ENCODE measurements at places on chromosomes 2 and 18.

DNA sequence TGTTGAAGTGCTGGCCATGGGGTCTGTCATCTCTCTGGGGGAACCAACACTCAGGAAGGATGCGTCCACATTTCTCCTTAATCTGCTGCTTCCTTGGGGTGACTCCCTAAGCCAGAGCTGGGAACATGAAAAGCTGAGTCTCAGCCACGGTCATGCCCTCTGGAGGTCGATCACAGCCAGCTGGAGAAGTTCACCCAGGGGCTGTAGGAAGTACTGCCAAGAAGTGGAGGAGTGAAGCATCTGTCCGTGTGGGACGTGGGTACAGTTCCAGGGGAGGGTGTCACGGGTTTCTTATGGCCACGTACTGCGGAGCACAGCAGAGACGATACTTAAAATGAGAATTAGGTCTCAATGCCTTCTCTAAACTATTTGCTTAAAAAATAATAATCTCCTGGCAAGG, 42.4 kb upstream of the IGFBP2 start:
- no peak for DNase-seq

DNA sequence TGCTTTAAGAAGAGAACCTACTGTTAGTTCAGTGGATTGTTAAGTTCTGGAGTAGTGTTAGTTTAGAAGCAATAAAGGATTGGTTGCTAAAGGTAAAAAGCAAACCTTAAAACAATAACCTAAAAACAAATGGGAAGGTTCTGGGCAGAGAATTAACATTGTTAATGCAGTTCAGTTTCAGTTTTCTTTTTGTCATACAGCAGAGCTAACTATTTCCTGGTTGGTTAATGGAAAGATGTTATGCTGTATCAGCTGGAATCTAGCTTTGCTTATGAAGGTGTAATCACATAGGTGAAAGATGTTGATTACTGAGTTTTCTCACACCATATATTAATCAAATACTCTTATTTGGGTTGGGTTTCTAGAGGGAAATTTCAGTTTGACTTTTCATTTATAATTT, 23.8 kb downstream of the SMAD4 start:
- peak; percentile 29 for DNase-seq

GRCh38 chr2:179655627-179656026, 205.8 kb downstream of the ZNF385B start:
- DNase-seq, result no peak

DNA sequence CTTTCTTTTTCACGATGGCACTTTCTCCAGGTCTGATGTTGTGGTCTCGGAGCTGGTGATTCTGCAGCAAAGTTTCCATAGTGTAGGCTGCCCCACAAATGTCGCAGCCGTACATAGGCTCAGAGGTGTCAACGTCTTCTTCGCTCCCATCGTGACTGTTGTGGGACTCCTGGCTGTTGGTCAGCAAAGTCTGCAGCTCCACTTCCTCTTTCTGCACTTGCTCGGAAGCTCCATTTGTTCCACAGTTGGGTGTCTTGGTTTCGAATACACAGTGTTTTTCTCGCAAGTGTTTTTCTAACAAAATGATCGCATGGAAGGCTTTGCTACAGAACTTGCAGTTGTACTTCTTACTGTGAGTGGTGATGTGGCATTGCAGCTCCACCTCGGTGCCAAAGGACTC, 126.8 kb downstream of the ZNF521 start:
- no peak for DNase-seq

DNA sequence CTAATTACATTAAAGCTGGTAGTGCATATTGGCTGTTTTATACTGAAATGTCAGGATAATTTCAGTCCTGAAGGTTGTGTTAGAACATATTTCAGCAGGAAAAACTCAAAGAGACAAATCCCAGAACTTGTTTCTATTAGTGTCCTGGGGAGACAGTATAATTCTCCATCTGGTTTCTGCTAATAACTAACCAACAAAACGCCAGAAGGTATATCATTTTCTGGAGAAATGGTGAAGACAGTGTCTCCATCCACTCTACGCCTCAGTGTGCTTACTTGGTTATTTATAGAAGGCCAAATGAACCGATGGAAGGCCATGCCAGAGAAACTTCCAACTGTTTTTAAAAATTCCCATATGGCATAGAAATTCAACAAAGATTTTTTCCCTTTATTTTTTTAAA, 41.6 kb downstream of the GCA start:
- DNase-seq, result no peak

GRCh38 chr2:173030561-173031490, 44.8 kb upstream of the MAP3K20 start:
- no peak for DNase-seq

DNA sequence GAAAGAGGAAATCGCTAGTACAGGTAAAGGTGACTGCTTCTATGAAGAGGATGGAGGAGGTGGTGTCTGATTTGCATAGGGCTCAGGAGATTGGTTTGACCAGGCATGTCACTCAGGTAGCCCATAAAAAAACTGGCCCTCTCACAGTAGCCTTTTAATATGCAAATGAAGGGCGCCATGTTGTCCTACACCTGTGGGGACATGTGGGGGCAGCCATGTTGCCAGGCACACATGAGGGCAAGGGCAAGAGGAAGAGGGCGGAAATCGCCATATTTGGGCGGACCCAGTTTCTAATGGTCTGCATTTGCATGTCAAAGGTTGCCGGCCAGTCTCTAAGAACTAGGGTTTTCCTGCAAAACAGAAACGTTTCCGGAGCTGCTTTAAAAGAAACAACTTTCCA, 1330.6 kb downstream of the DSC3 start:
- DNase-seq, result no peak

DNA sequence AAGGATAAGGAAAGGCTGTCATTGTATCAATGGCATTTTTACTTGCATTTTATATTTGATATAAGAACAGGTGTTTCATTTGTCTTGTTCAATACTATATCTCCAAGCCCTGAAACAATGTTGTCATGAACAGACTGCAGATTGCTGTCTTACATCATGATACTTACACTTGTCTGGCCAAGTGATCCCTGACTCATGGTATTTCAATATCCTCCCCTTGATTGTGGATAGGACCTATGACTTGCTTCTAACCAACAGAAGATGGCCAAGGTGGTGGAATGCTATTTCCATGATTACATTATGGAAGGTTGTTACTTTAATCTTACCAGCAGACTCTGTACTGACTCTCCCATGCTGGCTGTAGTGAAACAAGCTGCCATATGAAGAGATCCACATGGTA, 471.1 kb downstream of the CCDC85A start:
- DNase-seq, result no peak

- DNase-seq, result no peak
These were observed 184.8 kb downstream of the NCK2 start for GRCh38 chr2:105929516-105929915.

GRCh38 chr2:28150236-28150915, 242.3 kb upstream of the FOSL2 start:
- DNase-seq, result no peak
